Activated naive CD8-positive, alpha-beta T cell treated with anti-CD3 and anti-CD28 coated beads, Interleukin-2, amount 50 U/mL, for 16 hours (primary cell): ENCODE measurements at places on chromosomes 7 and 10.

DNA sequence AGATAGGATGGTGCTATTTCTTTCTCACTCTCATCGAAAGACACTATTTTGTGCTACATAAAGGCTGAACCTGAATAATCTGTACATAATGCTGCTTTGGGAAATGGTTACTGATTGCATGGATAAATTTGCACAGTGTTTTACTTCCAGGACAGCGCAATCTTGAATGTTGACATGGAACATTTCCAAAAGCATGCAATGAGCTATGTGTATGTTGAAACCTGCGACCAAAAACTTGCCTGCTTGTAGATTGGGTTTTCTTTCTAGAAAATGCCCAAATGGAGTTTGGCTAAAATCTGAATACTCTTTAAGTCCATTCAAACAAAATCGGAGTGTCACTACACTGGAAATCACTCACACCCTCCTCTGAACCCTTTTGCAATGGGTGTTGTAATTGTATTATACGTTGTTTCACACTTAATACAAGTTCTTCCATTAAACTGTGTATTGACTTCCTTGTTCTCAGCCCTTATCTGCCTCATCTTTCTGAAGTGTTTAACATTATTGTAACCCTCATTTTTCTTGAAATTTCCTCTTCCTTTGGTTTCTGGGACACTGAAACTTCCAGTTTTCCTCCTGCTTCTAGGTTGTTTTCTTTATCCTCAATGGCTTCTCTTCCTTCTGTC is 73.7 kb upstream of the CAPZA2 start:
- no peak for DNase-seq

GRCh38 chr7:132435016-132435990 is 141.0 kb downstream of the PLXNA4 start:
- no peak for DNase-seq

DNA sequence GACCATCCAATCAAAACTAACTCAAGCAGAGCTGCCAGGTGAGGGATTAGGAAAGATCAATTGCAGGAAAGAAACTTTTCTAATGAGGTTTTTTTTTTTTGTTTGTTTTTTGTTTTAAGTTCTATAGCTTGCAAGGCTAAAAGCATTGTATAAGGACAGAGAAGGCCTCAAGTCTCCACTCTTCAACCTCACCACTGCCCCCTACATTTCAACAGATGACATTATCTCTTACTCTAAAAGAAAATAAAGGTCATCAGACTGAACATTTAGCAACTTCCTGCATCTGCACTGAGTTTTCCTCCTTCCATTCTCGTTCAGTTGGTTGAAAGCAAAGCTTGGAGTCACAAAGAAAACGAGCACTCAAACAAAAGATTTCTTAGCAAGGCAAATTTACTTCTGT is 45.2 kb upstream of the EXOC4 start:
- no peak for DNase-seq

- DNase-seq: no peak
Measured at GRCh38 chr10:77034795-77035194, 602.8 kb downstream of the KCNMA1 start.

- DNase-seq: no peak
Measured at GRCh38 chr10:86715156-86715795, 41.1 kb upstream of the BMPR1A start.

- no peak for DNase-seq
Measured at GRCh38 chr10:117553815-117554172, 11.2 kb downstream of the EMX2 start.

DNA sequence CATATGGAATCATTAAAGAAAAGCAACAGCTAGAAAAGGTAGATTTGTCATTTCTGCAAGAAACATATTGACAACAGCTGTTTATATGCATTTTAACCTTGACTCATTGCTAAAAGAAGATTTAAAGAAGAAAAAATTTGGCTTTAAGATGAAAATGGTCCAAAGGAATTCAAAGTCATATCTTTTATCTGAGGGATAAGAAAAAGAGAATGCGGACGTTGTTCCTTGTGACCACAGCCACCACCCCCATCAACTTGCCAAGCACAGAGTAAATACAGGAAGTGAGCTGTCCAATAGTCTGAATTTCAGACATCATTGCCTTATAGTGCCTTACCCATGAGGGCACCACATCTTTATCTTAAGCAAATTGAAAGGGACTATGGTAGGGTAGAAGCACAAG is 7.3 kb upstream of the CRPPA start:
- no peak for DNase-seq

DNA sequence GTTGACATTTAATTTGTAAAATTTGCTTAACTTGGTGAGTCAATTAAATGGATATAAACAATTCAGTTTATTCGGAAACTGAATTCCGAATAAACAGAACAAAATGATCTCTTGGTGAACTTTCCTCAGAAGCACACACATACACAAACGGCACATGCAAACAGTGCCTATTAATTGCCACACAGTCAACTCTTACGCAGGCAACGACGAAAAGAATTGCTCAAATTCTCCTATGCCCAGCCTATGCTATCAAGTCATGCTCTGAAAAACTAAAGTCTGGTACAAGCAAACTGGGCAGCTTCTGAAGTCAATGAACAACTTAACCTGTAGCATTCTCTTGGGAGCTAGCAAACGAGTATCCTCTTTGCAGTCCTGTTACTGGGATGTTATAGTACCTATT is 38.8 kb upstream of the ASL start:
- no peak for DNase-seq

DNA sequence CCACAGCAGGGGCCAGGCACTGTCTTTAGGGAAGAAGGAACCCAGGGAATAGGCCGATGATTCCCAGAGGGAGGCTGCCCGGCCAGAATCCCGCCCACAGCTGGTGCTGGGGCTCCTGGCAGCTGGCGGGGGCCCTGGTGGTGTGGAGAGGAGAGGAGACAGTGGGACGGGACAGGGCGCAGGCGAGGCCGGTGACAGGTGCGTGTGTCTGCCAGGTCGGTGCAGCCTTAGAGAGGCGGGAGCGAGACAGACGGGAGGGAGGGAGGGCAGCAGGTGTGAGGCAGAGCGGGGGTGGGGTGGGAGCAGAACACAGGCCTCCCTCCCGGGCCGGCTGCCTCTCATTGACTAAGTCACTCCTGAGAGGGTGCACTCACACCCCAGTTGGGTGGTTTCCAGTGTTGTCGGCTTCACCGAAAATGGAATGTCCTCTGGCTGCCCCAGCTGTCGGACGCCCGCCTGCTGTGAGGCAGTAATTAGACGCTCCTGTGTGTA is 55.2 kb downstream of the ELFN1 start:
- DNase-seq: no peak

- DNase-seq: no peak
Measured at GRCh38 chr7:94941844-94942632, 34.6 kb downstream of the PPP1R9A start.

DNA sequence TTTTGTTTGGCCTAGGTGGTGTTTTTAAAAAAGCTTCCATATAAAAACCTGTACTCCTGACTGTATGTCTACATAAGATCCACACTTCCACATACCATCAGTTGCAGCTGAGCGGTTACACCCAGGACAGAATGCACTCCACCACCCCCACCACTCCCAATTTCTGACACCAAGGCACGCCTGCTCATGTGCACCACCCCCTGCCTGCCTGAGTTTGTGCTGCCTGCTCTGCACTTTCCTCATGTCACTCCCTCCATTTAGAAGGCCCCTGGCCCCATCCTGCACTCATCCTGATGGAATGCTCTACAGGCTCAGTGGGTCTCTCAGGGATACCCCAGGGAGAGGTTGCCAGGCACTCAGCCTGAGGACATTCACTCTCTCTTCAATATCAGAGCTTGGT is 6.5 kb downstream of the VPS41 start:
- no peak for DNase-seq

- DNase-seq: no peak
Measured at GRCh38 chr10:12716042-12716441, 285.5 kb downstream of the CCDC3 start.

GRCh38 chr7:135445690-135446089 is 64.2 kb downstream of the CNOT4 start:
- no peak for DNase-seq
